ENCODE measurements at places on chromosomes 2 and 18.

- no peak for DNase-seq
These were observed 26.4 kb downstream of the COBLL1 start for GRCh38 chr2:164815071-164815793.

GRCh38 chr18:29377346-29377745 is 1200.4 kb upstream of the CDH2 start:
- no peak for DNase-seq

DNA sequence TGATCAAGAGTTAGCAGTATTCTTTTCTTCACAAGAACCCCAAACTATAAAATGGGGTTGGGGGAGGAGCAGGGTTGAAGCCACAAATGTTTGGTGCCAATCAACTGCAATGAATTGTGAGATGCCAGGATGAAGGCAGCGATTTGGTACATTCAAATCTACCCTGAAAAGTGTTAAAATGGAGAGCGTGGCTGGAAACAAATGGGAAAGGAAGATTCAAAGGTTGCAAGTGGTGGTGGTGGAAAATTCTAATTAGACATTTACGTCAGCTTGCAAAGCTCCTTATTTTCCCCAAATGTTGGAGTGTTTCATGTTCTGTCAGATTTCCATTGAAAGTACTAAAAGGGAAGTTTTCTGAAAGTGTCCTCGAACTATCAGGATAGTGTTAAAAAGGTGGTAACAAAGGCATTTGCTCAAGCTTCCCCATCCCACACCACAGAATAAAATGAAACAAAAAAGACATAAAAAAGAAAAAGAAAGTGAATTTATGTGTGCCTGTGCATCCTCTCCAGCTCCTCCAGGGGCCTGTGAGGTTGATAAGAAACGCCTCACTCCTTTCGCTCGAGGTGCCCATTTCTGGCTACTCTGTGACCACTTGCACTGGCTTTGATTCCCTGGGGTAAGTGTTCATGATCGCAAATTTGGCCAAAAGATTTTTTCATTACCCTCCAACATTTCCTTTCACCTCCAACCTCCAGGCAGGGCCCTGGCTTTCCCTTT is 424.1 kb upstream of the POU3F3 start:
- no peak for DNase-seq

DNA sequence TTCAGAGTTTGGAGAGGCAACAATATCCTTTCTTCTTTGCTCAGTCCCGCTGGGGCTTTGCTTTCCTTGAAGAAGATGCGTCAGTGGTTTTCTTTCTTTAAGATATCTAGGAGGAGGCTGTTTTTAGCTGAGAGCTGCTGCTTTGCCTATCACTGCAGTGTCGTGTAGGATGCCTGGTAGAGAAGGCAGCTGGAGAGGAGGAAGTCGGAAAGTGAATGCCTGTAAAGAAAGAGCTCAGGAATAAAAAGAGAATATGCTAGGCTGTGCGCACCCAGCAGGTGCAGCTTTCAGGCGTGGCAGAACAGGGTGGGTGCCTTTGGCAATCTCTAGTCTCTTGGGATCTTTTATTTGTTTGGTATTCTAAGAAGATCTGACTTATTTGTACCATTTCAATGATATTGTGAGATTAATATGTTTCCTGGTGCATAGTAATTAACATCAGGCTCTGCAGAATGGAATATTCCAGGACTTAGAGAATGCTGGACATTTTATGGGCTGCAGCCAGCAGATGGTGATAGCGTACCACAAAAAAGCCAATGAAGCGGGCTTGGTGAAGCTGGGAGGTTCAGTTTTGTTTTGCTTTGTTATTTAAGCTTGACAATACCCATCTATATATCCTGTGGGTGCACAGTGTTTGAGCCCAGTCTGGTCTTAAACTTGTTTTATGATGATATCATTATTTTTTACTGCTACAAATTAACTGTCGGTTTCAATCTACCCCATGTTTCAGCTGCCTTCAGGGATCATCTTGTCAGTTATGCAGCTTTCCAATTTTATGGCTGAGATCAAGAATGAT is 34.9 kb downstream of the CAVIN2 start:
- peak; percentile 24 for DNase-seq

DNA sequence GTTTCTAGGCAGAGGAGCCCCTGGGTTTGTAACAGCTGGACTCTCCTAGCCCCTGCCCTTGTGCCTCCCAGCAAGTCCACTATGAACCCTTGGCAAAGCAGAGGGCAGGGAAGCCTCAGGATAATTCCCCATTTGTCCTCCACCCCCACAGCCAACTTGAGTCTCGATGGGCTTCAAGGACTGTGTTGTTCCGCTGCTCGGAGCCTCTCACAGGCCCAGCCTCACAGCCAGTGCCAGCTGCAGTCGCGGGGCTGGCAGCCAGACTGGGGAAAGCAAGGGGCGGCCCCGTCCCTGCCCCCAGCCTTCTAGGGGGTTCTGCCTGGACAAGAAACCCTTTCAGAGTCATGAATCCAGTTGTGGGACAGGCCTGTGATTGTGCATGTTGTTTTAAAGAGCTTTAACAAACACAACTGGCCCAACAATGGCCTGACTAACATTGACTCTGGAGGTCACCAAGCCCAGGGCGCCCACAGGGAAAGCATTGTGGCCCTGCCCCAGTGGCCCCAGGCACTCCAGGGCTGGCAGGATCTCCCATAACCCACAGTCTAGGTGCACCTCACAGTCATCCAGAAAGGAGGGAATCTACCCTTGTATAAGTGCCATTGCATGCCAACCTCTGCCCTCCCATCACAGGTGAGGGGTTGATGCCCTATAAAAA is 71.8 kb upstream of the DAPL1 start:
- DNase-seq, result no peak

DNA sequence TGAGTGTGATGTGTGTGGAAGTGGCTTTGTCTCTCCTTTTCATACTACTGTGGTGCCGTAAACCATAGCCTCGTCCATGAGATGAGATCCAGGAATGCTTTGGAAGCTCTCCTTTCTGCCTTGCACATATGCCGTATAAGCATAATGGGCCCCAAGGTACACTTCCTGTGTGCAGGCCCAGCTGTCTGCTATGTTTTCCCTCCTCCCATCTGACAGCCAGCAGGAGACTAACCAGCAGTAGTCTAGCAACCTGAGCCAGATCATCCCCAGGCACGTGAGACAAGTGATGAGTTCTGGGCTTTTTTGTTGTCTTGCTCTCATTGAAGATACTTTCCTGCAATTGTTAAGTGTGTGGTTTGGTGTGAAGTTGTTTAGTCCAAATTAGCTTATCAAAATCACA is 555.5 kb upstream of the LRRTM4 start:
- DNase-seq, result no peak

DNA sequence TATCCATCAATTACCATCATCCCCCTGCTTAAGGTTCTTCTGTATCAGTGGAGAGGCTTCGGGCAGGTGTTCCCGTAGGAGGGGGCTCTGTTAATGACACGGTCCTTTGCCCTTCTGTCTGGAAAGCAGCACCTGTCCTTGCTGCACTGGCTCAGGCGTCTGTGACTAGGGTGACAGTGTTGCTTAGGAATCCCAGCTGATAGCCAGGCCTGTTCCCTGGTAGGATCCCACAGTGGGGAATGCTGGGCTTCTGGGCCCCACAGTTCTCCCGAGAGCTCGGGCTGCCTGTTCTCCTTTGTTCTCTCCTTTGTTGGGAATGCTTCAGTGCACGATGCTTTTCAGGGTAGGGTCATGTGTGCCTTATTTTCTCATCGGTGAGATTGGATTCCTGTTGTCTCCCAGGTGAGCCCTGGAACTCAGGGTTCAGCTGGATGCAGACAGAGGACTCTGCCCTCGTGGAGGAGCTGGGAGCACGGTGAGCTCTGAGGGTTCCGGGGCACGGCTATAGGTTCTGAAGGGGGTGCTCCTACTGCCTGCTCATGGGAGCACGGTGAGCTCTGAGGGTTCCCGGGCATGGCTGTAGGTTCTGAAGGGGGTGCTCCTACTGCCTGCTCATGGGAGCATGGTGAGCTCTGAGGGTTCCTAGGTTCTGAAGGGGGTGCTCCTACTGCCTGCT is 9.6 kb downstream of the SNTG2 start:
- no peak for DNase-seq

DNA sequence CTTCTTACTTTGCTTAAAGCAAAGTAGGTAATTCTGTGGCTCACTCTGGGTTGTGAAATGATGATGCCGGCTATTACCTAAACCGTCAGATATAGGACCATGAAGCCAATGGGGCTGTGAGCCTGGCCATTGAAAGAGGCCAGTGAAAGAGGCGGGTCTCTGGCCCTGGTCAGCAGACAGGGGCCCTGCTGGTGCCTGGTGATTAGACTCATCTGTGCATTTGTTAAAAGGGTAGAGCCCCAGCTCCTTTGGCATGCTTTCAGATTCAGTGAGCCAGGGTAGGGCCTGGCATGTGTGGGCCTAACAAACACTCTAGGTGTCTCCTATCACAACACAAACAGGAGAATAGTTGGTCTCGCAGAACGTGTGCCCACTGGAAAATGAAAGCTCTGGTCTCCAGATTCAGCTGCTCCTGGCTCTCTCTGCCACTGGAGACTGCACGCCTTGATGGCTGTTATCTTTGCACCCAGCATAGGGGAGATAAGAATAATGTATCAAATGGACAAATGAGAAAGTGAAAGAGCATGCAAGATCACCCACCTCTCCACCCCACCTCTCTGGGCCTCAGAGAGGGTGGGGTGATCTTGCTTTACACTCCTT is 6.9 kb downstream of the LRRC30 start:
- no peak for DNase-seq

- no peak for DNase-seq
These were observed 58.9 kb upstream of the CTNNA2 start for GRCh38 chr2:79453918-79454317.

DNA sequence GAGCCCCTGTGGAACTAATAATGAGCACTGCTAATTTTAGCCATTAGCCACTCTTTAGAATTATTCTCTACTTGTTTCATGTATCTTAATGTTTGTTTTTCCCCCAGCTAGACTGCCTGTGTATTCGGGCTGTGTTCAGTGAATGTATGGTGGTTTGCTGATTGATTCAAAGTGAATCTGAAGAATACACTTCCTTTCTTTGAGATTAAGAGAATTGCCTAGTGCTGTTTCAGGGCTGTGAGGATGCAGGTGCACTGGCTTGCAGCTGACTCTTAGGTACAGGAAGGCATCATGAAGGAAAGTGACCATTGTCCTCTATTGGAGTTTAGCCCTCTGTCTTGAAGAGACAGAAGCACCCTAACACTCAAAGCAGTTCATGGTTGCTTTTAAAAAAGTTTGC is 138.7 kb downstream of the CERS6 start:
- DNase-seq, result no peak

GRCh38 chr2:2707206-2707991 is 376.3 kb upstream of the MYT1L start:
- DNase-seq, result no peak

GRCh38 chr2:157938556-157938955 is 62.4 kb upstream of the ACVR1 start:
- no peak for DNase-seq

GRCh38 chr2:98532756-98533155 is 75.6 kb downstream of the COA5 start:
- DNase-seq, result no peak

DNA sequence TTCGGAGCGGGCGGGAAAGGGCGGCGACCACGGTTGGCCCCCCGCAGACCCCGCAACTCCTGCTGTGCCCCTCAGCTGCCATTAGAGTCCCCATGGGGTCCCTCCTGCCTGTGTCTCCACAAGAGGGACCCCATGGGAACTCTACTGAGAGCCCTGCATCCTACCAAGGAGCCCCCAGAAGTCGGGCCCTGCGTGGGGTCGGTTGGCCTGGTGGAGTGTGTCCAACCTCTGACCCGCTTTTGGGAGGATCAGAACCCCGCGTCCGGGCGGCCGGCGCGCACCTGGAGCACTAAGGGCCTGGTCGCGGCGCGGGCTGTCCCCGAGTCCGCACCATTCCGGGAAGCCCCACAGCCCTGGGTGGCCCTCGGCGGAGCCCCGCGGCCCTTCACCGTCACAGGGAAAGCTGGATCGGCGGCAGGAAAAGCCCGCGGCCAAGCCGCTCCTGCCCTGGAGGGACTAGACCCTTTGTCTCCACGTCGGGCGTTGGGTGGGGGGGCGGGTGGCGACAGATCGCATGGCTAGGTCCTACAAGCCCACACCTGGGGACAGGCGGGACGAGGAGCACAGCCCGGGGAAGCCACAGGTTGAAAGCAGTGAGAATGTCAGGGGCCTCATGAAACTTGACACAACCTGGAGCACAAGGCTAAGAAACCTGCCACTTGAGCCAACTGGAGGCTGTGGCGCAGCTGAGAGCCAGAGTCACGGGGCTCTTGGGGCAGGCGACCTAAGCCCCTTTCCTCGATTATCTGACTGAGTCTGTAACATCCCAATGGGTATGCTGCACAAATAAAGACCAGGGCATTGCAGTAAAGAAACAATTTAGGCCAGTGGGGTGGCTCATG is 11.2 kb upstream of the CXXC1 start:
- DNase-seq, result no peak

DNA sequence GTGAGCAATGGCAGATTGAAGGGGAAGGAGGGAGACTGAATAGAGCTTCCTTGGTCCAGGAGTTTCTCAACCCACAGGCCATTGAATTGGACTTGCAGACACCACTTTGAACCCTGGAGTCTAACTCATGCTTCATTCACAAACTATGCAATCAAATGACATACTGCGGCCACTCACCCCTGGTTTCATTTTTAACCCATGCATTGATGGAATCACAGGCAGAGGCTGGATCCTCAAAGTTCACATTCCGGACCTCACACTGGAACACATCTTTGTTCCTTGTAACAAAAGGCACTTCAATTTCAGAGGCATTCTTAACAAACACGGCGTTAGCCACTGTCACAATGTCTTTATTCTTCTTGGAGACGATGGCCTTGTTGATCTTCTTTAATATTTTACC is 40.7 kb downstream of the MRPL44 start:
- no peak for DNase-seq

GRCh38 chr2:41061356-41061755 is 609.5 kb upstream of the SLC8A1 start:
- DNase-seq, result no peak

- no peak for DNase-seq
These were observed 455.1 kb downstream of the PLCL1 start for GRCh38 chr2:198259496-198259895.

DNA sequence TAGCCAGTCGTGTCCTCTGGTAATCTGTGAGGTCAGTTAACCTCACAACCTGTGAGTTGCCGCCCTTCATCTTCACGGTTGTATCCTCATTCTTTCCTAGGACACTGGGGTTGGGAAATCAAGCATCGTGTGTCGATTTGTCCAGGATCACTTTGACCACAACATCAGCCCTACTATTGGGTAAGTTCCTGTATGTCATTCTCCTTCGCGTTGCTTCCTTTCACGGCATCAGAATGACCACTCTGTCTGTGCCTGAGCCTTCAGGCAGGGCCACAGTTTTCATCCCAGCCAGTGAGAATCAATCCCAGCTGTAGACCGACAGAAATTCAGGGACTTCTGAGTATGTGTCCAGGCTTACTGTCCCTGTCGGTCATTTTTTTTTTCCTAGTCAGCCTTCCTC is 67.1 kb downstream of the RAB31 start:
- DNase-seq, result no peak

DNA sequence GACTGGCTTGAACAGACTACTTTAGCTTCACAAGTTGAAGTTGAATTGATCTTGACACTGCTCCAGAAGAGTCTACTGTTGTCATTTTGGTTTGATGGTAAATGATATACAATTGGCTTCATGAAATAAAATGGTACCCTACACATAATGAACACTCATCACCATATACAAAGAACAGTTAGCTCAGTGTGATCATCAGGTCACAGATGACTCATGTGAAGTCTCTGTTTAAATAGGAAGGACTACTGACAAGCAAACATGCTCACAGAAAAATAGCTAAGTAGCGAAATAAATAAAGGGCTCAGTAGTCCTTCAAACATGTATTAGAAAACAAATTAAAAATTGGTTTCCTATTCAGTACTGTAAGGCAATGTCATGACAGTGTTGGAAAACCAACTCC is 96.2 kb downstream of the MEIS1 start:
- no peak for DNase-seq

- DNase-seq, result no peak
These were observed 178.5 kb downstream of the TPGS2 start for GRCh38 chr18:36650266-36650665.
